Kidney (tissue), 22 donors: ENCODE measurements at places on chromosomes 7 and 10.
A peak's percentile ranks its signal among the peaks of the same experiment; 100 is the strongest.

GRCh38 chr7:16815001-16815400 is 10.2 kb upstream of the AGR2 start:
- no peak overlapping the region for H3K27ac ChIP-seq
- no peak overlapping the region for H3K4me3 ChIP-seq
- H3K4me1 ChIP-seq = no peaks in the 10 kb centered on the region
- no peaks in the 10 kb centered on the region for H3K27me3 ChIP-seq
- H3K36me3 ChIP-seq = no peaks in the 10 kb centered on the region

DNA sequence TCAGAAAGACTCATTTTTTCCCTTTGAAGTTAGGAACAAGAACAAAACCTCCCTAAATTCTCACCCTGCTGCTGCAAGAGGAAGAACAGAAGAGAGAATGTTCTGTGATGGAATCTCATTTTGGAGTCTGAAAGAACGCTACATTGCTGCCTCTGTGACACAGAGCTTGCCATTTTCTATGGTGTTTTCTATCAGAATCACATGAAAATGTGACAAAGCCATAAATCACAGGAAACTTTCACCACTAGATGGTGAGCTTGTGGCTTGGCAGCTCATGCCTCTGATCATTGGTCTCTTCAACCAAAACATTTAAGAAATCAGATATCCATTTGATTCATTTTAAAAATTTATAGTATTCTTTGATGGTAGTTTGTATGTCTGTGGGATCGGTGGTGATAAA is 82.9 kb downstream of the CADPS2 start:
- no peak overlapping the region for H3K4me3 ChIP-seq
- H3K4me1 ChIP-seq = no peaks in the 10 kb centered on the region
- H3K36me3 ChIP-seq = no peaks in the 10 kb centered on the region
- H3K27me3 ChIP-seq = no peaks in the 10 kb centered on the region
- peak overlapping the region; percentile 14 for H3K27ac ChIP-seq

GRCh38 chr7:36571190-36571560 is 153.1 kb downstream of the AOAH start:
- H3K36me3 ChIP-seq = no peaks in the 10 kb centered on the region
- DNase-seq = no peak
- H3K27me3 ChIP-seq = no peaks in the 10 kb centered on the region
- no peak overlapping the region for H3K4me3 ChIP-seq

- H3K36me3 ChIP-seq = no peaks in the 10 kb centered on the region
- H3K27me3 ChIP-seq = no peaks in the 10 kb centered on the region
- no peak overlapping the region for H3K4me3 ChIP-seq
- no peak for DNase-seq
- H3K4me1 ChIP-seq = no peaks in the 10 kb centered on the region
These were observed 15.6 kb downstream of the RPA3 start for GRCh38 chr7:7702826-7703225.

GRCh38 chr7:134750083-134751062 is 29.1 kb upstream of the CALD1 start:
- DNase-seq = no peak
- no peaks in the 10 kb centered on the region for H3K4me1 ChIP-seq
- H3K27me3 ChIP-seq = no peaks in the 10 kb centered on the region
- H3K36me3 ChIP-seq = no peaks in the 10 kb centered on the region
- no peak overlapping the region for H3K27ac ChIP-seq

DNA sequence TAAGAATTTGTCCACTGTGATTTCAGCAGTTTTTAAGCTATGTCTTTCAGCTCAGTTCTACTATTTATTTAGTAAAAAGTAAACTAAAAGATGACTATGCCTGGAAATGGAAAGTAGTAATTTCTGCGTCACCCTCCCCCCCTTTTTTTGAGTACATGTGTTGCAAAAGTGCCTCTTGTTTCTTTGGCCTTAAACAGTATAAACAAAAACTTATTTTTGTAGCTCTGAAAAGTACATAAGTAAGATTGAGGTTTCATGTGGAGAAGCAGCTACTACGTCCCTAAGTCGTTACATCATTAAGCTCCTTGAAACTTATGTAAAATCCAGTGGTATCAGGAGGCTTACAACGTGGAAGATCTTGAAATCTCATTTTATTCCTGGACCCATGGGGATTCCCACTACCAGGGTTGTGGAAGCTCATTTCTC is 46.3 kb upstream of the HBP1 start:
- DNase-seq = no peak
- no peak overlapping the region for H3K4me3 ChIP-seq
- H3K4me1 ChIP-seq = no peaks in the 10 kb centered on the region
- no peaks in the 10 kb centered on the region for H3K27me3 ChIP-seq
- peak overlapping the region; percentile 26 for H3K27ac ChIP-seq

- no peak overlapping the region for H3K4me3 ChIP-seq
- DNase-seq = no peak
- H3K27me3 ChIP-seq = no peaks in the 10 kb centered on the region
These were observed 119.1 kb upstream of the FOXP2 start for GRCh38 chr7:114295522-114295921.

DNA sequence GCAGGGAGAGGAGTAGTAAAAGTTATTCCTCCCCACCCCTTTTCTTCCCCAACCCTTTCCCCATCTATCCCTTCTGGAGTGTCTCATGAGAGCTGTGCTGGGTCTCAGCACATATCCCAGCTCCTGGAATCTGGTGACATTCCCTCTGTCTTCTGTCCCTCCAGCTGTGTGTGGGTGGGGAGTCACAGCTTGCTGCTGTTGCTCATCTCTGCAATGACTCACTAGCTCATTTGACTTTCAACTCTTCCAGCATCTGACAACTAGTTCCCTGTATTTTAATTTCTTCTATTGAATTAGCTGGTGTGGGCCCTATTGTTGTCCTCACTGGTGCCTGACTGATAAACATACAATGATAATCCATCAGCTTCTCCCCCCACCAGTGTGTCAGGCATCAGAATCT is 198.9 kb upstream of the AUTS2 start:
- no peak for DNase-seq
- no peaks in the 10 kb centered on the region for H3K27me3 ChIP-seq
- no peak overlapping the region for H3K4me3 ChIP-seq
- no peaks in the 10 kb centered on the region for H3K36me3 ChIP-seq
- no peaks in the 10 kb centered on the region for H3K4me1 ChIP-seq

DNA sequence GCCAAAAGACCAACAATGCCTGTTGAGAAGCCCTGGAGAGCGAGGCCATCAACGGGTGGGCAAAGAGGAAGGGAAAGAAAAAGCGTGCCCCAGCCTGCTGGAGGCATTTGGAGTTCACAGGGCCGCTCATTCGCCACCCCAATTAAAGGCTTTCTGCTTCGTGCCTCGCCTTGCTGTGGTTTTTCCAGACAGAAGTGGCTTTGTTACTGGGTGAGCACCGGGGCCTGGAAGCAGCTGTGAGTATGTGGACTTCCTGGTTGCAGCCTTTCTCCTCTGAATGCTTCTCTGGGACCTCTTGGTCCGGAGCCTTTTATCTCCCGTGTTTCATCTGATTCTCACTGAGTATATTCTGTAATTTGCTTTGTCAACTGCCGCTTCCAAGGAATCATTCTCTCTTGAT is 118.1 kb upstream of the EGR2 start:
- H3K27me3 ChIP-seq = no peaks in the 10 kb centered on the region
- H3K36me3 ChIP-seq = no peaks in the 10 kb centered on the region
- no peak overlapping the region for H3K4me3 ChIP-seq
- DNase-seq = no peak
- H3K27ac ChIP-seq = no peak overlapping the region

DNA sequence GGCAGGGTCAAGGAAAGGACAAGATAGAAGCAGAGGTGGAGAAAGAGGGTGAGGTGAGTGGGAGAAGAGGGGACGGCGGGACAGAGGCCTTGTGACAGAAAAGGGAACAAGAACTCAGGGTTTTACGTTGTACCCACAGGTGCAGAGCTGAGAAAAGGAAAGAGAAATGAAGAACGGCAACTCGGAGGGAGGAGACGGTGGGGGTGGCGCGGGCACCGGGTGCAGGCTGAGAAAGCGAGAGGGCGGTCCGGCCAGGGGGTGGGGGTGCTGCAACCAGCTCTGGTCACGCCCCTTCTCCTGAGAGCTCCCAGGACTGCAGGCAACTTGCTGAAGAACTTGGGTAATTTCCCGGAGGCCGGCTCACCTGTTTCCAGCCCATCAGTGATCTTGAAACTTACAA is 65.3 kb downstream of the CARD11 start:
- H3K4me3 ChIP-seq = peak overlapping the region; percentile 50
- no peak overlapping the region for H3K27ac ChIP-seq
- DNase-seq = peak; percentile 82
- no peaks in the 10 kb centered on the region for H3K4me1 ChIP-seq
- no peaks in the 10 kb centered on the region for H3K27me3 ChIP-seq
- H3K36me3 ChIP-seq = no peaks in the 10 kb centered on the region

DNA sequence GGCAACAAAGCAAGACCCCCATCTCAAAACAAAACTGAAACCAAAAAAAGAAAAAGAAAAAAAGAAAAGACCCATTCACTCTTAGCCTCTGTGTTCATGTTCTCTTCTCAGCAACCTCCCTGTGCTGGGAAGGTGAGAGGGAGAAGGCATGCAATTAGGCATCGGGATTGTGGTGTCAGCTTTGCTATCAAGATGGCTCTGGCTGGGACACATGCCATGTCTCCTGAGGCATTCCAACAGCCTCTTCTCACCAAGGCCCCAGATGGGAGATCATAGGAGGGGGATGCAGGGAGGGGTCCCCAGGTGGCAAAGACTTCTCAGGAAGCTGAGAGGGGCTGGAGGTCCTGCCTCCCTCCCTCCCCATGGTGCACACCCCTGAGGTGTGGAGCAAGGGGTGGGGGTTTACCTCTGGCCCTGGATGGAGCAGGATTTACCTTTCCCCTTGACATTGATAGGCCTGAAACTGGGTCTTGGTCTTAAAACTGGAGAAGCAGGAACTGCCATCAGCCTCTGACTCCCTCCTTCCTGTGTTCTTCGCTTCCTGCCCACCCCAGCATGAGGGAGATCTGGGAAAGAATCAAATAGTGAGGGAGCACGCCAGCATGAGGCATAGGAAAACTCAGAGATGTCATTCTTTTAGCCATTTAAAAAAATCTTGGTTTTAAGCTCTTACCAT is 96.2 kb upstream of the DUSP5 start:
- H3K4me3 ChIP-seq = no peak overlapping the region
- no peaks in the 10 kb centered on the region for H3K36me3 ChIP-seq
- H3K4me1 ChIP-seq = peaks cover 6% of the 10 kb centered on the region

GRCh38 chr10:21202776-21203462 is 305.8 kb upstream of the NEBL start:
- H3K27me3 ChIP-seq = no peaks in the 10 kb centered on the region
- no peaks in the 10 kb centered on the region for H3K36me3 ChIP-seq
- DNase-seq = no peak
- no peaks in the 10 kb centered on the region for H3K4me1 ChIP-seq
- H3K4me3 ChIP-seq = no peak overlapping the region

DNA sequence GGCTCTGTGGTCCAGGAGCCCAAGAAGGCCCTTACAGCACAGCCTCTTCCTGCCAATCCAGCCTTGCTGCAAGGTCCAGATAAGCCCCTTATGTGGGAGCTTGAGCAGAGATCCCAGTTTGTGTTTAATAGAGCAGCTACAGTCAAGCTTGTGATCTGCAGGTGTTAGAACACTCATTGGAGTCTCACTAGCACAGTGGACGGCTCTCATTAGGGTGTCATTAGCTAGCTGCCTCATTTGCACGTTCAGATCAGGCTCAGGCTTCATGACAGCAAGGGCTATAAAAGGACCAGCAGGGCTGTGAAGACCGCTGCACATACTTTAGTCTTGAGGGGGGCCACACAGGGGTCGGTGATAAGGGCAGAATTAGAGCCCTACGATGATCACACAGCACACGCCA is 443.2 kb downstream of the RPS24 start:
- no peak for DNase-seq
- no peaks in the 10 kb centered on the region for H3K4me1 ChIP-seq
- H3K27ac ChIP-seq = no peak overlapping the region
- no peaks in the 10 kb centered on the region for H3K36me3 ChIP-seq

GRCh38 chr10:98353170-98353569 is 61.8 kb downstream of the PYROXD2 start:
- no peak overlapping the region for H3K4me3 ChIP-seq
- no peak overlapping the region for H3K27ac ChIP-seq
- H3K36me3 ChIP-seq = no peaks in the 10 kb centered on the region
- H3K27me3 ChIP-seq = no peaks in the 10 kb centered on the region
- no peaks in the 10 kb centered on the region for H3K4me1 ChIP-seq
- DNase-seq = no peak

- H3K36me3 ChIP-seq = no peaks in the 10 kb centered on the region
- no peak for DNase-seq
These were observed 25.2 kb upstream of the GNAT3 start for GRCh38 chr7:80537091-80537490.

GRCh38 chr7:15765753-15766152 is 79.3 kb upstream of the MEOX2 start:
- H3K27me3 ChIP-seq = no peaks in the 10 kb centered on the region
- H3K4me1 ChIP-seq = no peaks in the 10 kb centered on the region
- H3K36me3 ChIP-seq = no peaks in the 10 kb centered on the region
- no peak overlapping the region for H3K27ac ChIP-seq

- H3K4me3 ChIP-seq = no peak overlapping the region
- DNase-seq = peak; percentile 5
- H3K36me3 ChIP-seq = no peaks in the 10 kb centered on the region
- no peaks in the 10 kb centered on the region for H3K27me3 ChIP-seq
- H3K27ac ChIP-seq = no peak overlapping the region
These were observed 60.8 kb downstream of the ADRA2A start for GRCh38 chr10:111137587-111137986.

GRCh38 chr10:127146661-127147060 is 49.7 kb downstream of the INSYN2A start:
- no peaks in the 10 kb centered on the region for H3K27me3 ChIP-seq
- DNase-seq = no peak
- no peaks in the 10 kb centered on the region for H3K36me3 ChIP-seq
- H3K4me1 ChIP-seq = no peaks in the 10 kb centered on the region
- no peak overlapping the region for H3K4me3 ChIP-seq

DNA sequence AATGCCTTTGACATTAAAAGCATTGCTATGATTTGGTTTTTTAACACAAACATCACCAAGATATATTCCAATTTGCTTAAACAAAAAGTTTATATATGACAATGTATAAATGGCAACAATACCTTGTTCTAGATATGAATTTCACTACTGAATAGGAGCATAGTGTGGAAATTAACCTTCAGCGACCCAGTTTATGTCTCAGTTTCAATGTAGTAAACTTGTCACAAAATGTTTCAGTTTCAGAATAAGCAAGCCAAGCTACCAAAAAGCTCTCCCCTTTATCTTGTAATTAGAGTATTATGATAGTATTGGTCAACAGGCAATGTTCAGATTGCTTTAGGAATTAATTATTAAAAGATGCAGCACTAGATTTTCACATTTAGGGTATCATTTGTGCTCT is 99.6 kb upstream of the PCDH15 start:
- no peaks in the 10 kb centered on the region for H3K27me3 ChIP-seq
- no peak overlapping the region for H3K4me3 ChIP-seq
- no peak overlapping the region for H3K27ac ChIP-seq
- no peak for DNase-seq
- H3K4me1 ChIP-seq = no peaks in the 10 kb centered on the region

GRCh38 chr7:151432658-151433521 is 7.1 kb downstream of the CRYGN start:
- H3K4me1 ChIP-seq = peaks cover 6% of the 10 kb centered on the region
- DNase-seq = no peak
- no peaks in the 10 kb centered on the region for H3K27me3 ChIP-seq

GRCh38 chr10:28925121-28925663 is 247.9 kb downstream of the BAMBI start:
- no peaks in the 10 kb centered on the region for H3K27me3 ChIP-seq
- peak; percentile 64 for DNase-seq
- no peaks in the 10 kb centered on the region for H3K36me3 ChIP-seq
